ENCODE measurements at places on chromosomes 11 and 22.

GRCh38 chr11:63978551-63979239 is 4.3 kb downstream of the COX8A start:
- DNase-seq: no peak

DNA sequence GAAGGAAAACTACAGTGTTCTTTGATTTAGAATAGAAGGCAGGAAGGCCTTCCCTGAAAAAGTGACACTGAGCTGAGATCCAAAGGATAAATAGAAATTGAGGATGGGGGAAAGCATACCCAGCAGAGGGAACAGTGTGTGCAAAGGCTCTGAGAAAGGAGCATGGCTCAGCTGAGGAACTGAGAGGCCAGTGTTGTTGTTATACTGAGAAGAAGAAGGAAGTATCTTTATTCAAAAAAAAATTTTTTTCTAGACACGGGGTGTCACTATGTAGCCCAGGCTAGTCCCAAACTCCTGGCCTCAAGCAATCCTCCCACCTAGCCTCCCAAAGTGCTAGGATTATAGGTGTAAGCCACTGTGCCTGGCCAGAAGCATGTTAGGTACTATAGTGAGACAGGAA is 3.5 kb upstream of the PIK3C2A start:
- DNase-seq: no peak

DNA sequence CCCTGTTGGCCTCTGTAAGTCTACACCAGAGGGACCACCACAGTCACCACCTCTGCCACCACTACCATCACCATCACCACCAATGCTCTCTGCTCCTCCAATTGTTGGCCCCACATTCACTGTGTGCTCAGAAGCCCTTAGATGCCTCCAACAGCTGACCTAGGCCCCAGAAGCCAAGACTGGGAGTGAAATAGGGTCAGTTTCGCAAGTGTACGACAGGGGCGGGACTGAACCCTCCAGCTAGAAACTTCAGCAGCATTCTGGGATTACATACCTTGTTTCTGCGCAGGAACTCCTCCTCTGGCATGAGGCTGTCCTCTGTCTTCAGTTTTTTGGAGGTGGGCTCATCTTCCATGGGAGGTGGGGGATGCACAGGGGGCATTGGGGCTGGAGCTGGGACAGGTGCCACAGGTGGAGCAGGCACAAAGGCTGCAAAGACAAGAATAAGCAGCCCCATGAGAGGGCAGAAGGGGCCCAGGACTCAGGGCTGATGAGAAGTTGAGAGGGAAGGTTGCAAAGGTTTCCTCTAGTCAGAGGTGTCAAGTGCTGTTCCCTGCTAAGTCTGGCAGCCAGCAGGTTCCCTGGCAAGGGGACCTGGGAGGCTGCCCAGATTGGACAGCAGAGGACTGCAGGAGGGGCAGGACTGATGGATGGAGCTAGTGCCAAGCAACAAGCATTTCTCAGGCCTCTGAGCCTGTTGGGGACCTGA is 10.2 kb upstream of the TBC1D10A start:
- no peak for DNase-seq

- DNase-seq: no peak
Measured at GRCh38 chr11:104905271-104905670, 7.0 kb upstream of the CASP12 start.

DNA sequence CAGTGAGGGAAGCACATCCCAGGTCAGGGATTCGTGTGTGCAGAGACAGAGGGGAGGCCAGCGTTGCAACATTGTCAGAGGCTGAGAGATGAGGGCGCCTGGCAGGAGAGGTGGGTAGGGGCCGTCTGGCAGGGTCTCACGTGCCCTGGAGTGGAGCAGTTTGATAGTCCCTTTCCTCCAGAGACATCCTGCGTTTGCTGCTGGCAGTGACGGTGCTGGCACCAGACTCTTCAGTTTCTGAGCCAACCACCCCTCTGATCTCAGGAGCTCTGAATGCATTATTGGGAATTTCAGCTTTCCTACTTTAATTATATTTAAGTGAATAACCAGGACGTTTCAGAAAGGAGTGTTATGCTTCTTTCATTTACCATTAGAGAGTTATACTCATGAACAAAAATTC is 136.5 kb downstream of the WNT7B start:
- DNase-seq: no peak

GRCh38 chr11:34869425-34869824 is 46.8 kb downstream of the APIP start:
- no peak for DNase-seq

GRCh38 chr11:2793701-2794045 is 91.9 kb downstream of the CDKN1C start:
- DNase-seq: peak; percentile 38

DNA sequence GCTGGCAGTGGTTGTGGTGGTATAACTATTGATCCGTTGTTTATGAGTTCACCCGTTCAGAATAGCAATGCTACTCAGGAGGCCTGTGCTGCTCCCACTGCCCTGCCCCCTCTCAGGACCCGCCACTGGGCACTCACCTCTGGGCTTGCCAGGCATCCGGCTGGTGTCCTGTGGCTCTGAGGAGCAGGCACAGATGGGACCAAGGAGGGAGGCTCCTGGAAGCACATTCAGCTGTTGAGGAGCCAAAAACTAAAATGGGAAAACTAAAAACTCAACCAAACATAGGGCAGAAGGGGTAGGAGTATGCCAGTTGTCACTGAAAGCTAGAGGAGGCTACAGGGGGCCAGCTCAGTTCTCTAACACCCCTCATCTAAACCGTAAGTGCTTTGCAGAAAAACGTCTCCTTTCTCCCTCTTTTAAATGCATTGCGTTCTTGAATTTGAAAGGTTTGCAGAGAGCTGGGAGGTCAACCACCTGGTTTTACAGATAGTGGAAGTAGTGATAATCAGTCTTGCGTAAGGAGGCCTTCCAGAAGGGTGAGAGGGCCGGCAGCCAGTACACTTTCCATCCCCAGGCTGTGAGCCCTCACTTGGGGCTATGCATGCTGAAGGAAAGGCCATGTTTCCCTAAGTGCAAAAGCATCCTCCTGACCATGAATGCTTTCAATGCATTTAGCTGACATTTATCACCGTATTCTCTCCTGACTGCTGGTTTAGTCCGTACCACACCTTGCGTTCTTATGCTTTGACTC is 547.4 kb downstream of the NTM start:
- no peak for DNase-seq

DNA sequence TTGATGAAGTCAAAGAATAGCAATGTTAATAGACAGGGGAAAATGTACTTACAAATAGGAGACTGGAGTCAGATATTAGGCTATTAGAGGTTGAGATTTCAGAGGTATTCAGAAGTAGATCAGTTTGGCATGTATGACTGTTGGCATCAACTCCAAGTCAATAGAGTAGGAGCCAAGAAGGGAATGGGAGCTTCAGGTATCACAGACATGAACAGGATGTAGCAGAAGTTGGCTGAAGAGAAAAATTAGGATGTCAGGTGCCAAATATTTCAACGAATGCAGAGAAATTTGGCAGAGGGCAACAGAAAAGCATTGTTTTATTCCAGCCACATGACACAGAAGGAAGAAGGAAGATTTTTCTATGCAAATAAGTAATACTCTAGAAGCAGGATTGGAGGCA is 69.7 kb downstream of the GLYATL1 start:
- no peak for DNase-seq

- peak; percentile 30 for DNase-seq
Measured at GRCh38 chr22:43446916-43447315, 35.1 kb downstream of the MPPED1 start.

- peak; percentile 23 for DNase-seq
Measured at GRCh38 chr22:44876921-44877320, 124.5 kb downstream of the ARHGAP8 start.

DNA sequence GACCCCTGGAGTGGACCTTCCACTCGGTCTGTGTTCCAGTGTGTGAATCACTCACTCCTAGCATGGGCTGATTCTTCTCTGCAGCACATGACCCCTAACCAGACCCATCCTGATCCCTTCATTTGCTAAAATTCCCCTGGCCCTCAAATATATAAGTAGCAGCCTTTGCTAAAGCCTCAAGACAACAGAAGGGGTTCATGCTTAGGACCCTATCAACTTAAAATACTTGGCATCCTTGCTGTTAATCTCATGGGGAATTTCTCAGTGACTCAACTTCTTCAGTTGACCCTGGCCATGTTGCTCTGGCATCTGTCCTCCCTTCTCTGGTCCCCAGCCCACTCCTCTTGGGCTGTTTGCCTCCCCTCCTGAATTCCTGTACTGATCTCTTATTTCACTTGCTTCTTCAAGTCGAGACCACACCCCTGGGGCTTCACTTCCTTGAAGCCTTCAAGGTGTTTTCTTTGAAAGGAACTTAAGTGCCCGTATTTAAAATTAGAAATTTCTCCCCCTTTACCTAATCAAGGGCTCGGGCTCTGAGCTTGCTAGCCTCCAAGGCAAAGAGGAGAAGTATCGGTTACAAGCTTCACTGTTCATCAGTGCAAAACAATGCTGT is 23.6 kb downstream of the NNMT start:
- no peak for DNase-seq

- no peak for DNase-seq
Measured at GRCh38 chr11:73872749-73873357, 3.8 kb downstream of the COA4 start.

GRCh38 chr22:19849835-19850762 is 4.6 kb downstream of the GNB1L start:
- DNase-seq: peak; percentile 84

DNA sequence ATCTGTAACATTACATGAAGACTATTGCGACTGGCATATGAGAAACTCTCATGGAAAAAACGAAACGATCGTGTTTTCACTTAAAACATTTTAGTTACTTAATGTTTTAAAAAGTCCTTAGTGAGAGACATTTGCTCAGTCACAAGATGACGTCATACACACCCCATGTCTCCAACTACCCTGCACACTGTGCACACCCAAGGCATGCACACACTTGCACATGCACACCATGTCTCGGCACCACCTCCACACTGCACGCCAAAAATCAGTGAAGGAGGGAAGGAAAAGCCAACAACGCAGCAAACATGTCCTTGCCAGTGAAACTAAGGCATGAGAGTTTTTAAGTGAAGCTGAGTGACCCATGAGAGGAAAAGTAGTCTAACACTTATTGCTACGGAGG is 18.0 kb downstream of the NCAPD3 start:
- no peak for DNase-seq

- DNase-seq: no peak
Measured at GRCh38 chr22:45497351-45498145, 5.1 kb upstream of the FBLN1 start.

GRCh38 chr11:75151346-75152047 is 590 bp downstream of the SLCO2B1 start:
- DNase-seq: no peak

DNA sequence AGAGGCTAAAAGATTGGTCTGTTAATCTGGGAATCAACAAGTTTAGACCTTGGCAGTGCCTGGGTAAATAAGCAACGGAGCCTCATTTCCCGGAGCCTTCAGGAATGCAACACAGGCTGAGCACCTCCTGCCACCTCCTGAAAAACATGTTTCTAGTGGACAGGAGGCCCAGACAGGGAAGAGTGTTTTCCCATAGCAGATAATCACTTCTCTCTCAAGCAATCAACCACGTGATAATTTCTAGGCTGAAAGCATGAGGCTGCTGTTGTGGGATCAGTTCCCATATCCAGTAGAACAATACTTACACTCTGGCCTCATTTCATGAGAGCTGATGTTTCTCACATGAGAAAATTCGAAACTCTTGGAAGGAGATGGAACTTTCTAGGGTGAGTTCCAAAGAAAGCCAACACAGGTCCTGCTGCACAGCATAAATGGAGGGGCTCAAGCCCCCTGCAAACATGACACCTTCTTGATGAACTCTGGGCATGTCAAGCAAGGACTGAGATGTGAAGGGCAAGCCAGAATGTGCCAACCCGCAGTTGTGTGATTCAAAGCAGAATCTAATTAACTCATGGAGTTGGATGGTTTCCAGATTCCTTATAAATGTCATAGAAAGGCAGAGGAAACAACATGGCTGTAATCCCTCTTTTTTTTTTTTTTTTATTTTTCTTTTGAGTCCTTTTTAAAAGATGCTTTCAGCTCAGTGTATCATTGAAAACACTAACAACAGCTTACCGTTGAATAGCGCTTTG is 228.5 kb upstream of the SESN3 start:
- no peak for DNase-seq

GRCh38 chr11:124310721-124311120 is 3.0 kb downstream of the OR8D1 start:
- no peak for DNase-seq

GRCh38 chr11:15690320-15690719 is 575.6 kb downstream of the INSC start:
- no peak for DNase-seq

DNA sequence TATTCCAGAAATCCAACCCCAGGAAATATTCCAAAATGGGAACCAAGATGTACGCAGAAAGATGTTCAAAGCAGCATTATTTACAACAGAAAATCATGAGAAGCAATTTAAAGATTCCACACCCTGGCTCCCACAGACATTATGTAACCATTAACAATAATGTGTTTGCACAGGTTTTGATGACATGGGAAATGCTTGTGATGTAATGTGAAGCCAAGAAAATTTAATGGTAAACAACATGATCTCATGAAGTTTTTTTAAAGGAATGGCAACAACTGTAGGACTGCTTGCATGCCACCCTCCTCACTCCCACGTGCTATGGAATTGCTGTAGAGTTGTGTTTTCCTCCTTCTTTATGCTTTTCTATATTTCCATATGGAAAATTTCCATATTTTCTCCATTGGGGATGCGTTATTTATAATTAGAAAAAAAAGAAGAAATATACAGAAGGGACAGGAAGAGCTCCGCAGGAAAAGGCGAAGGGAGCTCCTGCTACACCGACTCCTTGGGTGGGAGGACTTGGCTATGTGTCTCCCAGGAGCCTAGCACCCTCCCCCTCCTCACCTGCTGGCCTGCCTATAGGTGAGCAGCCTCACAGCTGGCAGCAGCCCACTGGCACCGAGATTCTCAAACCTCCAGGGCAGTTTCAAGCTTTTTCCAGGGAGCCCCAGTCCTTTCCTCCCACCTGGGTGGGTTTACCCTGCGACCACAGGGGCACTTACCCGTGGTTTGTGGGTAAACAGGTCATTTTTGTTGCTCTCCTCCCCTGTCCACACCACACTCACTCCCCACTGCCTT is 20.9 kb downstream of the LRFN4 start:
- no peak for DNase-seq

GRCh38 chr11:95693298-95693697 is 96.3 kb downstream of the FAM76B start:
- no peak for DNase-seq
